Mammary epithelial cell (primary cell): ENCODE measurements at places on chromosomes 2 and 18. TPM values are rescaled to one million over a fixed set of nuclear protein-coding genes. Genes with fewer than 3 reads are reported as not detected.

ACVR1C gene
- total RNA-seq = 0.21 and 0.27 TPM in 2 replicates

ARHGEF4 gene
- total RNA-seq = 48.8 TPM

SULT1C2 gene
- not detected for total RNA-seq

RAB6C gene
- not detected in 2 replicates for total RNA-seq

FBXO41 gene
- 7.1 and 8.9 TPM in 2 replicates for total RNA-seq

AFF3 gene
- total RNA-seq = 0.03 TPM in 1 of 2 replicates, not detected in the other

C2orf66 gene
- 0.89 and 1.2 TPM in 2 replicates for total RNA-seq

C2orf72 gene
- total RNA-seq = 0.50 TPM

DNA sequence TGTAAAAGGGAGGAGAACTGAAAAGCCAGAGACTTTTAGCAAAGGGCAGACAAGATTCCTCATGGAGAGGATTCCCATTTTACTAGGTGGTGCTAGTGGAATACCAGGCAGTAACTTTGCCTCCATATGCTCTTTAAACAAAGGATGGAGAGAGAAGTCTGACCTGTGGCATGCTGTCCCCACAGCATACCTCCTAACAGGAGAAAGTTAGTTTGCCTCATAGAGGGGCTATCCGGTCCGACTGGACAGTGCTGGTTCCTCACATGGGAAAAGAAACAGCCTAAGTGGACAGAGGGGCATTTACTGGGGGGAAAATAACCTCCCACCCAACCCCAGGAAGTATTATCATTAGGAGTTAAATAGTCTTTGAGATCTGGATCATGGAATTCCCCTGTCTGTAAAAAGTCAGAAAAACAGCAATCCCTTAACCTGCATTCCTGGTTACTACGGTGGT, 31.6 kb upstream of the GMCL1 start:
- DNase-seq = no peak

GRCh38 chr2:231548752-231549151, 18.5 kb upstream of the NMUR1 start:
- DNase-seq = no peak

DNA sequence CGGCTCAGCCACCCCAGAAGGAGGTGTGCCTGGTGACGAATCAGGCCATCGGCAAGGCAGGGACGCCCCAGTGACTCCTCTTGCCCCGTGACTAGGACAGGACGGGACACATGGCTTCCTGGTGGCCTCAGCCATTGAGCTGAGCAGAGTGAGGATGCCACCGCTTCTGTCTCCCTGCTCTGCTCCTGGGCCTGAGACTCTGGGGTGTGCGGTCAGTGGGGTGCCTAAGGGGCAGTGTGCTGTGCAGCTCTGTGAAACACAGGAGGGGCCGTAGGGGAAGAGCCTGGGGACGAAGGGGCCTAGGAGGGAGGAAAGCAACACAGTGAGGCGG, 24.3 kb downstream of the IGFBP5 start:
- DNase-seq = no peak

DNA sequence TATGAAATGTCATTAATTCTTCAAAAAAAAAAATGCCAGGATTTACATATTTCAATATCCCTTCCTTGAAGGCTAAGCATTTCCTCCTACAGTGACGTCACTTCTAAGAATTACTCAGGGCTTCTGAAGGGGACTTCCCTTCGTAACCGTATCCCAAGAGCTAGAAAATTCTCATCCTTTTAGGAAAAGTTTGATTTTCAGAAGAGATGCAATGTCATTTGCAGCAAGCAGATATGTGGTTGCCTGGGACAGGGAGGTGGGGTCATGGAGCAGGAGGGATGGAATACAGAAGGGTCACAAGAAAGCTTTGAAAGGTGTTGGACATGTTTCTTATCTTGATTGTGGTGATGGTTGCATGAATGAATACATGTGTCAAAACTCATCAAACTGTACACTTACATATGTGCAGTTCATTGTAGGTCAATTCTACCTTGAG, 97.0 kb upstream of the ATL2 start:
- DNase-seq = no peak

DNA sequence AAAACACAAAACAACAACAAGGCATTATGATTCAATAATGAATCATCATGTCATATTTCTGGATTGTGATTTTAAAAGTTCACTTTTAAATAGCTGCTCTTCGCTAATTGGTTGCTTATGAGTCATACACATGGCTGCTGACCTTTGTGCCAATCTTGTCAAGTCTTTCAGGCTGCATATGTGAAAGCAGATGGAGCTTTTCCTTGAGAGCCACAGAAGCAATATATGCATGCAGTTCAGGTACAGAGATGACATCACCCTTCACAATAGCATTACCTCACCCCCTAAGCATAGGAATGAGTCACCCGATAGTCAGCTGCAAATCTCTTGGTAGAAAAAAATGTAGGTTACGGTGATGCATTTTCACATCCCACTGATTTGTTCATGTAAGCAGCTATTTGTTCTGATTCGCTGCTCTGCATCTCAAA, 27.2 kb downstream of the EIF2AK3 start:
- peak; percentile 98 for DNase-seq

DNA sequence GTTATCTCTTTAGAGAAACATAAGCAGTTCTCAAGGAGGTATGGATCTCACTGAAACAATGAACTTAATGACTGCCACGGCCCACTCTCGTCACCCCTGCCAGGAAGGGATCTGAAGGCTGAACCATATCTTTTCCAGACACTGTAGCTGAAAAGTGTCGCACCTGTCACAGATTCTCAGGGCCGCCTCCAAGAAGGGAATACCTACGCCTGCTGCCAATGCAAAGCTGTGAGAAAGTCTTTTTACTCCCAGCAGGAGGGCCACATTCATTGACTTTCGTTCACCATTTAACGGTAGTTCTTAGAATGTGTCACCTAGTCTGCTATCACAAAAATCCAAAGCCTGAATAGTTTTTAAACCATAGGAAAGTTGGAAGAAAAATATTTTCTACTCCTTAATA, 66.7 kb upstream of the SH3BP4 start:
- no peak for DNase-seq

GRCh38 chr2:112061840-112062239, 6.8 kb downstream of the TMEM87B start:
- DNase-seq = no peak

DNA sequence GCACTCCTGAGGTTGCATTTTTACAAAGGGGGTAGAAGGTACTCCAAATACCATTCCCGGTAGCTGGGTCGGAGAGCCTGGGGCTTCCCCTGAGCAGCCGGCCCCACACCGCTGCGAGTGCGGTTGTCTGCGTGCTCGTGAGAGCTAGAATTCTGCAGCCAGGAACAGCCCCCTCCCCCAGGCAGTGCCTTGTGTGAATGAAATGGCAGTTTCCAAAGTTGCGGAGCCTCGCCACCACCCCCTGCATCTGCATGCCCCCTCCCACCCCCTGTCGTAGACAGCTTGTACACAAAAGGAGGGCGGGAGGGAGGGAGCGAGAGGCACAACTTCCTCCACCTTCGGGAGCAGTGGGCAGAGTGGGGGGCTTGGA, 1.1 kb downstream of the MYCN start:
- DNase-seq = peak; percentile 16

DNA sequence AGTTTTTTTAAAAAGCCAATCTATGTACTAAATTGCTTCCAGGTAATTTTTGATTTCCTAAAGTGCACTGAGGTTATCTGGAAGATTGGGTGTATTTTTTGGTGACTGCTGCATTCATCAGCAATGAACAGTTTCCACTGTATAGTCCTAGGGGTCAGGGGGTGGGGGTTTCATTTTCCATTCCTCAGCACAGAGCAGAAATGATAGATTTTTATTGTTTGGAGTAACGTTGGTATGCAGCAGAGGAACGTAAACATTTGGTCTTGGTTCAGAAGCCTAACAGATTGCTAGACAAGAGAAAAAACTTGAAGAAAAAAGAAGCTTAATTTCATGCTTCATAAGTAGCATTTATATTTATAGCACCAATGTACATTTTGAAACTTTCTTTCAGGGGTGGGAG, 54.9 kb downstream of the ZCCHC2 start:
- DNase-seq = no peak

DNA sequence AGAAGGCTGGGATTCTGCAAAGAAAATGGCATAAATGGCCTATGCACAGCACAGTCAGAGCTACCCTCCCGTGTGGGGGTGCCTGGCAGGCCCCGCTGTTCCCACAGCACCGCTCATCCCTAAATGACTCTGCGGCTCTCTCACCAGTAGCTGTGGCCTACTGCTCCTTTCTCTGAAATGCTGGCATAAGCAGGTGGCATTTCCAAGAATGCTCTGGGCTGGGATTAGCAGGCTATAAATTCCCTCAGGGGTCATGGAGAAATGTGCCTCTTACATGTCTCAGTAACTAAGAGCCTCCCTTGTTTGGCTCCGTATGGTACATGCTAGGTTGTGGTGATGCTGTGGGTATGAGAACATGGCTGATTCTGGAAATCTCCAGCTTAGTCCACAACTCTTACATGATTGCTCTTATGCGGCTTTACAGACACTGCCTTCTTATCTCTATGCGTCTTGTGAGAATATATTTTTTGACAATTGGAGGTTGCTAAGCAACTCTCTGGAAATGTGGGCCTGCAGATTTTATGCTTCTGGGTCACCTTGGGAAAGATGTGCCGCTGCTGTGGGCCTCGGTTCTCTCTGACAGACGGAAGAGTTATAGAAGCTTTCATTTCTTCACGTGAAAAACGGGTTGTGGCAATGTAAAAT, 80.3 kb upstream of the GATA6 start:
- DNase-seq = no peak

- peak; percentile 24 for DNase-seq
Observed at GRCh38 chr2:119694845-119695521, 16.0 kb downstream of the TMEM177 start.

GRCh38 chr18:57784034-57784800, 18.9 kb downstream of the ATP8B1 start:
- DNase-seq = peak; percentile 78

DNA sequence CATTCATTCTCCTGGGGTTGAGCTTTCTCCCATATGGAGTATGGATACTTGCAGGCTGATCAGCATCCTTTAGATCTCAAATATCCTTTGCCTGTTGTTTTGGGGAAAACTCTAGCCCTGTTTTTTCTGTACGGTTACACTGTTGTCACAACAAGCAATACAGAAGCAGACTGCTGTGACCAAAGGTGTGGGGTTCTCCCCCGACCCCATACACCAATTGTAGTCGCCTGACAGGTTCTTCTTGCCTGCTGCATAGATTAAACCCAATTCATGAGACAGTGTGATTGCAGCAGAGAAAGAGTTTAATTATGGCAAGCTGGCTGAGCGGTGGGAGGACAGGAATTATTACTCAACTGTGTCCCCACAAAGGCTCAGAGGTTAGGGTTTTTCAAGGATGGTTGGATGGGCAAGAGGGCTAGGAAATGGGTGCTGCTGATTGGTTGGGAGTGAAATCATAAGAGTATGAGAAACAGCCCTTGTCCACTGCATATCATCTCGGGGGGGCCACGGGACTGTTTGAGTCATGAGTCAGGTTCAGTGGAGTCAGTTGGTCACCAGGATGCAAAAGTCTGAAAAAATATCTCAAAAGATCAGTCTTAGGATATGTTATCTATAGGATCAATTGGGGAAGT, 40.6 kb downstream of the ITGB1BP1 start:
- DNase-seq = no peak

DNA sequence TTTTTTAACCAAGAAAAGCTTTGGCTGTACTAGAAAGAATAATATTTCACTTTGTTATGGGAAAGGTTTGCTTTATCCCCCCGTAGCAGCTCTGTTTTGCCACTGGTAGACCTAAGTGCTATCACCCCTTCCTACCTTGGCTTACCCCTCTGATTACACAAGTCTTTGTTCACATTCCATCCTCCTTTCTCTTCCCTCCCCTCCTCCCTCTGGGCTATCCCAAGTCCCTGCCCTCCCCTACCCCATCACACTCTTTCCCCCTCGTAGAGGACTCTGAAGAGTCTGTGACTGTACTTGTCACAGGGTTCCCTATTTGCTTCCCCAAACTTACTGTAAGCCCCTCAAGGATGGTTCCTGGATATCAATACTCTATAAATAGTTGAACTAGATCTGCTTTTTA, 152.9 kb upstream of the NOSTRIN start:
- no peak for DNase-seq

GRCh38 chr18:48832938-48833700, 117.6 kb downstream of the SMAD7 start:
- peak; percentile 93 for DNase-seq
